ENCODE measurements at places on chromosomes 11 and 22.

DNA sequence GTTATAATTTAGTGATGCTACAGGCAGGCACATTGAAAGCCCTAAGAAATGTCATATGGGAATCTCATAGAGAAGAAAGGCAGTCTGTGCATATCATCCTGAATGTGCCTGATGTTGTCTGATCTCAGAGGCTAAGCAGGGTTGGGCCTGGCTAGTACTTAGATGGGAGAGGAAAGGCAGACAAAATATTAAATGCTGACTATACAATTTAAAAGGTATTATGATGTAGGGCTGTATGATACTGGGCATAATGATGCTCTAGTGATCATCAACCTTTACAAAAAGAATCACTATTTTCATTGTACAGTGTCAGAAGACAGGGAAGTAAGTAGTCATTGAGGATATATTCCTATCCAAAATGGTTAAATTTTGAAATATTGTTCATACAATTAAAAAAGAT is 119.8 kb downstream of the UVRAG start:
- no peak for DNase-seq

DNA sequence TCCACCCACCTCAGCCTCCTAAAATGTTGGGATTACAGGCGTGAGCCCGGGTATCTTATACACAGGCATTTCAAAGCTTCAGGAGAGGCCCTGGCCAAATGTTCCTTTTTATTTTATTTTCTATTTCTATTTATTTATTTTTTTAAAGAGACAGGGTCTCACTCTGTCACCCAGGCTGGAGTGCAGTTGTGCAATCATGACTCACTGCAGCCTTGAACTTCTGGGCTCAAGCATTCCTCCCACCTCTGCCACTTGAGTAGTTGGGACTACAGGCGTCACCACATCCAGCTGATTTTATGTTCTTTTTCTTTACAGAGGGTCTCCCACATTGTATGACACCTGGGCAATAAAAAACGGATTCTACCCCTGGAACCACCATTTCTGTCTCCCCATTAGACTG is 71.2 kb downstream of the FBXO7 start:
- DNase-seq = no peak

DNA sequence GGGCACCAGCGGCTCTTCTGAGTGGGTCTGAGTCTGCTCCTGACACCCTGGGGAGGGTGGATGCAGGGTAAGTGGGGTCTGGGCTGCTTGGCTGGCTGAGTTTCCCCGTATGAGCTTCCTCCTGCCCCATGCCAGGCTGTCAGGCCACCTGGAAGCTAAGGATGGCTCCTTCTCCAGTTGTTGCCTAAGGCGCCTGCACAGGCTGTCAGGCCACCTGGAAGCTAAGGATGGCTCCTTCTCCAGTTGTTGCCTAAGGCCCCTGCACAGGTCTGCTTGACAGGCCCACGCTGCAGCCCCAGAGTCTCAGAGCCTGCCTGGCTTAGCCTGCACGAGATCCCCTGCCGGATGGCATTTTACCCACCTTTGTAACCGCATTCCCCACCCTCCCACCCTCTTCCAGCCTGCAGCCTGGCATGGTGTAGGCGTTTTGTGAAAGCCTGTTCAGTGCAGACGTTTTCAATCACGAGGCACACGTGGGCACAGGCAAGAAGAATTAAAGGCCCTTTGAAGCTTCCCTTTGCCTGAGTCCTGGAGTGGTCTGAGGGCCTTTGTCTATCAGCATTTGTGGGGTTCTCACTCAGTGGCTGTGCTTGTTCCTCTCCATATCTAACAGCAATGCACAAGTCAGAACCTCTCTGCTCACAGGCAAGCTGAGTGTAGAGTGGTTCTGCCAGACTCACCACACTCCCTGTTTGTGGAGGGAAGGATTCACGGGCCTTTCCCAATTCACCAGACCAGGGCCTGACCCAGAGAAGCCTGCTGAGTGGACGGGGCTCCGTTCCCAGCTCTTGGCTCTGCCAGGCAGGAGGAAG is 40.2 kb upstream of the B3GAT1 start:
- DNase-seq = no peak

DNA sequence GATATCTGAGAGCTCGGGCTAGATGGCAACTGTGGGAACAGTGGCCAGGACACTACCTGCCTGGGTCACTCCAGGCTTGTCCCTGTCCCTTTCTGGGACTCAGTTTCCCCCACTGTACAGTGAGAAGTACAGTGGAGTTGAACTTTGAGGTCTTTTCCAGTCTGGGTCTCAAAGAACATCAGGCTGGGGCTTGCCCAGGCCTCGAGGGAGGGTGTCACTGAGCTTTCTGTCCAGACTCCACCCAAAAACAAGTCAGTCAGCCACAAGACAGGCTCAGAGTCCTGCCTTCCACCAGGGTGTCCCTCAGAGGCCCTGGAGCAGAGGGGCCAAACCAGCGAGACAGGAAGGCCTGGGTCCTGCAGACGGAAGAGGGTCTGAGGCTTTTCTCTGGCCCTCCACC is 2.0 kb upstream of the PLA2G3 start:
- DNase-seq = no peak

DNA sequence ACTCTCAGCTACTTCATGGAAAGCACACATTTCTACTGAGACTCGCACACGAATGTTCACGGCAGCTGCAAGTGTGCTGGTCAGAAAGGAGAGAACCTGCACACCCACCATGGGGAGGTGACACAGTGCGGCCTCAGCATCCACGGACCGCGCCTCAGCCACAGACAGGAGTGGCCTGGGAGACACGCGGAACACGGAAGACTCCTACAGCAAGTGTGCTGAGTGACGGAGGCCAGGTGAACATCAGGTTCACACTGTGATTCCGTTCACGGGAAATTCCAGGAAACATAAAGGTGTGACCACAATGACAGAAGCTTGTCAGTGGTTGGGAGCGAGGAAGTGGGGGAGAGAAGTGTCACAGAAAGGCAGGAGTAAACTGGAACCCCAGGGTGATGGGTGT is 13.3 kb upstream of the MOB2 start:
- DNase-seq = no peak

DNA sequence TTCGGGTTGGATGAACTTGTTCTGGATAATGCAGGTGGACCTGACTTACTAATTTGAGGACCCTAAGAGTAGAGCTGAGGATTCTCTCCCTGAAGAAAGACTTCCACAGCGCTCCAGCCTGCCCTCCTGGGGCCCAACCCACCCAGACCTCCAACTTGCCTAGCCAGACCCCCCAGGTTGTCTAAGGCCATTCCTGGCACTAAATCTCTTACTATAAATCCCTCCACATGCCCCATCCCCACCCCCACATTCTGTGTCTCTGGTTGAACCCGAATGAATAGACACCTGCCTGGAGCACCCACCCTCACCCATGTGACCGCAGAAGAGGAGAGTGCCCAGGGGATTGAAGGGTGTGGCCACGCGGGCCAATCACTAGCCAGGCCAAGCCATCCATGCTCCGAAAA is 1480.0 kb downstream of the TBC1D22A start:
- DNase-seq = no peak
